ENCODE measurements at places on chromosomes 13 and 19.

- DNase-seq: no peak
Observed at GRCh38 chr19:15634105-15634504, 6.6 kb upstream of the CYP4F3 start.

DNA sequence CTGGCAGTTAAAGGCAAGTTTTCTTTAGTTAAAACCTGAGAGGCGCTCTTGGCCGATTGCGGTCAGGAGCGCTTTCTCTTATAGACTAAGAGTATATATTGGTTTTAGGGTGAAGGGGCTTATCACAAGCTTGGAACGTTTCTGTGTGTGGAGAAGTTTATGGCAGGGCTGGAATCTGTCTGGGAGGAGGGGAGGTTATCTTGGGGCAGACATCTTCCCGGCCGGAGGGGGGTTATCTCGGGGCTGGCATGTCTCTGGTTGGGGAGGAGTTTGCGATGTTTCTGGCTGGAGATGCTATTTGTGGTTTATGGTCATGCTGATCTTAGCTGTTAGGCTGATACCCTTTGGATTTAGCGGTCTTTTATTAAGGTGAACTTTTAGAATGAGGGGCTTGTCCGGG, 18.3 kb downstream of the KDM4B start:
- no peak for DNase-seq

DNA sequence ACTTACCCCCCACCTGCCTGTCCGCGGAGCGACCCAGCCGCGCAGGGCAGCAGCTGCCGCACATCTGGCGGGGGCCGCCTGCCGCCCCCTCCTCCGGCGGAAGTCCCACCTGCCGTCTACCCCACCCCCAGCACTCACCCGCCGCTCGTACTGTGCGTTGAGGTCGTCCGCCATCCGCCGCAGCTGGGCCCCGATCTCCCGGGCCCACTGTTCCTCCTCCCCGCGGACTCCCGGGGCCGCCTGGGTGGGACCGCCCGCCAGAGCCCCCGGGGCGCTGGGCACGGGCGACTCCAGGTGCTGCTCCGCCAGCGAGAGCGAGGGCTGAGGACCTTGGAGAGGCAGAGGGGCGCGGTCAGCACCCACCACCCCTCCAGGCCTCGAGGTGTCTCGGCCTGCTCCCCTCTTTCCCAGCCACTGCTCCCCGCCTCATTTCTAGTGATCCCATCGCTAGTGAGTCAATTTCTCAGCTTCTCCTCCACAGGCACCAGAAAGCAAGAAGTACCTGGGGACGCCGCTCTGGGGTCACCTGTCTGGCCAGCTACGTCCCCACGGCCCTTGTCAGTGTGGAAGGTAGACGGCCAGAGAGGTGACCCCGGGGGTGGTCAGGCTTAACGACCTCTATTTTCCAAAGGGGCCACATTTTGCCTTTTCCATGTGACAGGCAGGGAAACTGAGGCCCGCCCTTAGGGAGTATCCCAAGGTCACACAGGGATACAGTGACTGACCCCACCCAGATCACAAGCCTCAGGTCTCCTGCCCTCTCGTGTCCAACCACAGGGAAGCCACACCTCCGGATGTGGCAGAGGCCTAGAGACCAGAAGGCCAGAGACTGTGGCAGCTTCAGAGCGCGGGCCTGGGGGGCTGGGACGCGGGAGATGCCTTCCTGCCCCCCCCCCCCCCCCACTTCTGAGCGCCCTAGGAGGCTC, 4.3 kb downstream of the BBC3 start:
- no peak for DNase-seq

DNA sequence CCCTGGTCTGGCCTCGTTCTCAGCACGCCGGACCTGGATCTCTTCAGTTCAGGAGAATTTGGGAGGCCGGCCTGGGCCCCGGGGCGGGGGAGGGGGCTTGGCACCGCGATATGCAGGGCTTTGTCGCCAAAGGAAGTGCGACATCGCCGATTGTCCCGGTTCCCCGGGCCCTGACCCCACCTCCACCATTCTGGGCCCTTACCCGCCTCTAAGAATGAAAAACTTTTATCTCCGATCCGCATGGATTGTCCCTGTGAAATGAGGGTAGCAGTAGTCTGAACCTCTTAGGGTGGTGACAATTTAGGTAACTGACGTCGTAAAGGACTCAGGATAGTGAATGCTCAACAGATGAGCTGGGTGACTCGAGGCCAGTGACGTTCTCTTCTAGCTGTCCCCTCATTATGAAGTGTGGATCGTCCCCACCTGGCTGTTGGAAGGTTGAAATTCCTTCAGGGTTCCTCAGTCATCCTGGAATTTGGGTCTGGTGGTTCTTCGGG, 650 bp downstream of the DDA1 start:
- no peak for DNase-seq

GRCh38 chr13:82436099-82436585, 1446.1 kb downstream of the SLITRK1 start:
- no peak for DNase-seq

DNA sequence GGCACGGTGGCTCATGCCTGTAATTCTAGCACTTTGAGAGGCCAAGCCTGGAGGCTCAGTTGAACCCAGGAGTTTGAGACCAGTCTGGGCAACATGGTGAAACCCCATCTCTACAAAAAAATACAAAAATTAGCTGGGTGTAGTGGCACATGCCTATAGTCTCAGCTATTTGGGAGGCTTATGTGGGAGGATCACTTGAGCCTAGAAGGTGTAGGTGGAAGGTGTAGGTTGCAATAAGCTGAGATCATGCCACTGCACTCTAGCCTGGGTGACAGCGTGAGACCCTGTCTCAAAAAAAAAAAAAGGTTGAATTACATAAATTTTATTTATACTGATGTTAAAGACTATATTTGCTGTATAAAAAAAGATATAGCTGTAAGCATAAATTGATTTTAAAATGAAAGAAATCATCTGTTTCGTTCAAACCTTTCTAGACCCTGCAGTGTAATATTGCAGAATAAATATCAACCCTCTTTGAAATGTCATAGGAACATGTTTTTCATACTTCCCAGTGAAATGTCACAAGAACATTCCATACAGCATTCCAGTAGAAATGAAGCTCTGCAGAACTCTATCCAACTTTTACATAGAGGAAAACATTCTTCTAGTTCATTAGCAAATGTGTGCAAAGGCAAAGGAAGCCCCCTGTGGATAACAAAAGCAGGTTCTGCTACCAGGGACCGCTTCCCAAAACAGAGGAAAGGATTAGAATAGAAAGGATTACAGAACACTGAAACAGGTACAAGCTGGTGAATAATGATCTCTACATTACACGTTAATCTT, 76.0 kb downstream of the CAB39L start:
- no peak for DNase-seq

DNA sequence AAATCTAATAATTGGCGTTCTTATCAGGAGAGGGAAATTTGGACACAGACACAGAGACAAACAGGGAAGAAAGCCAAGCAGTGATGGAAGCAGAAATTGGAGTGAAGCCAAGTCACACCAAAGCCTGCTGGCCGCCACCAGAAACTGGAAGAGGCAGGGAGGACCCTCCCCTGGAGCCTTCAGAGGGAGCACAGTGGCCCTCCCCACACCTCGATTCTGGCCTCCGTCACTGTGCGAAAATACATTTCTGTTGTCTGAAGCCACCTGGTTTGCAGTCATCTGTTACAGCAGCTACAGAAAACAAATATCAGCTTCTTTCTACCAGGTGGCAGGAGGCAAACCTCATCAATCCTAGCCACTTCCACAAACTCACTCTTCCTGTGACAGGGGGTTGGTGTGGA, 8.3 kb upstream of the TLE6 start:
- DNase-seq: no peak

DNA sequence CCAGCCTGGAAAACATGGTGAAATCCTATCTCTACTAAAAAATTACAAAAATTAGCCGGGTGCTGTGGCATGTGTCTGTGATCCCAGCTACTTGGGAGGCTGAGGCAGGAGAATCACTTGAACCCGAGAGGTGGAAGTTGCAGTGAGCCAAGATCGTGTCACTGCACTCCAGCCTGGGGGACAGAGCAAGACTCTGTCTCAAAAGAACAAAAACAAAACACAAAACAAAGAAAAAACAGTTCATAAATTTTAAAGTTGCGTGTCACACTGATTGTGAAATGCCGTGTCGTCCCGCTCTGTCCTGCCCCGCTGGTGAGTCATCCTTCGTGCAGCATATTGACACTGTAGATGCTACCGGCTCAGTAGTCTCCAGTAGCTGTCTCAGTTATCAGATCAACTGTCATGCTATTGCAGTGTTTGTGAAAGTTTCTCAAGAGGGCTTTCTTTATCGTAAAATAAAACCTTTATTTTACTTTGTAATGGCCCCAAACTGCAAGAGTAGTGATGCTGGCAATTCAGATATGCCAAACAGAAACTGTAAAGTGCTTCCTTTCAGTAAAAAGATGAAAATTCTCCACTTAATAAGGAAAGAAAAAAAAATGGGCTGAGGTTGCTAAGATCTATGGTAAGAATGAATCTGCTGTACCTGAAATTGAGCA, 36.4 kb upstream of the IGFL1 start:
- no peak for DNase-seq

GRCh38 chr13:70023516-70023915, 84.1 kb upstream of the ATXN8OS start:
- DNase-seq: no peak

DNA sequence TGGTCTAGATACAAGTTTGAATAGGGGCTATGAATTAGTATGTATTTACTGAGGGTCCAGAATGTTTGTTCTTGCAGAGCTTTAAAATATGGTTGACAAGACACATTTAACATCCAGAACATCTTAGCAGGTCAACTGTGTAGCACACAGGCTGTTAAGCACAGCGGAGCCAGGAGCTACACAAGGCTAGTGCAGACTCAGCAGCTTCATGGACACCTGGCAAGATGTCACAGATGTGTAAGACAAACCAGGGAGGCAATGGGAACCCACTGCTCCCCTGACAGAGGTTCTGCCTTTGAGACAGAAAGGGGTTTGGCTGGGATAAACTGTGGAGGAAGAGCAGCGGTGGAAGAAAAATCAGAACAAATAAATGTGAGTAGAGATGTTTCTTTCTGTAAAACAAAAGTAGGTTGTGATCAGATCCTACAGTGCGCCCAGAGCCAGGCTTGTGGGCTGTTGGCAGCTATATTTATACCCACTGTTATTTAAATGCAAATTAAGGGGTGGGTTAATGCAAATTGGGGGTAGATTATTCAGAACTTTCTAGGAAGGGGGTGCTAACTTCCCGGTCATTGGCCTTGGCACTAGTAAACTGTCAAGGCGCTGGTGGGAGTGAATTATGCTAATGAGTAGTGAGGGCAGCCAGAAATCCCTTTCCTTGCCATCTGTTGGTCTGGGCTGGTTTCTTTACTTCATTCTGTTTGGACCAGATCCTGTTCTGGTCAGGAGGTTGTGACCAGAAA, 33.0 kb downstream of the MIPEP start:
- peak; percentile 83 for DNase-seq

DNA sequence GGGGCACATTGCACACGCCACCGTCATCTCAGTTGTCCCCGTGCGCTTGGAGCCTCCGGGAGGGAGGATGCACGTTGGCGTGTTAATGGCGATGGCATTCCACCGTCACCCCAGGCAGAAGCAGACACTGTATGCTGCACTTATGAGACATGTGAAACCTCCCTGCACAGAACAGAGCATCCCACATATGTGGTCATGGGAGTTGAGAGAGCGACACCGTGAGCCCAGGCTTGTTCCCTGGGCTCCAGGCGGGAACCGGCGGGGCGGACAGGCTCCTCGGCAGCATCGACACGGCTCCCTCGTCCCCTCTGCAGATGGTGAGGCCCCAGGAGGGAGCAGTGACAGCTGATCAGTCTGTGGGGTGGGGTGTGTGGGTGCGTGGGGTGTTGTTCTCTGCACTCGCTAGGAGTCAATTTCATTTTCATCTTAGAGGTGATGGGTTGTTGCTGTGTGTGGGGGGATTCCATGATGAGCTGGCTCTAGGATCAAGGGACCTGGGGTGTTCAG, 40.4 kb downstream of the CRTC1 start:
- DNase-seq: no peak

GRCh38 chr19:7862413-7862951, 11.7 kb downstream of the PRR36 start:
- no peak for DNase-seq

- no peak for DNase-seq
Observed at GRCh38 chr13:39779337-39780265, 124.1 kb downstream of the COG6 start.

Data from NCI-H524 (cell line).